D341Med (cell line): ENCODE measurements at places on chromosomes 3 and 15.

DNA sequence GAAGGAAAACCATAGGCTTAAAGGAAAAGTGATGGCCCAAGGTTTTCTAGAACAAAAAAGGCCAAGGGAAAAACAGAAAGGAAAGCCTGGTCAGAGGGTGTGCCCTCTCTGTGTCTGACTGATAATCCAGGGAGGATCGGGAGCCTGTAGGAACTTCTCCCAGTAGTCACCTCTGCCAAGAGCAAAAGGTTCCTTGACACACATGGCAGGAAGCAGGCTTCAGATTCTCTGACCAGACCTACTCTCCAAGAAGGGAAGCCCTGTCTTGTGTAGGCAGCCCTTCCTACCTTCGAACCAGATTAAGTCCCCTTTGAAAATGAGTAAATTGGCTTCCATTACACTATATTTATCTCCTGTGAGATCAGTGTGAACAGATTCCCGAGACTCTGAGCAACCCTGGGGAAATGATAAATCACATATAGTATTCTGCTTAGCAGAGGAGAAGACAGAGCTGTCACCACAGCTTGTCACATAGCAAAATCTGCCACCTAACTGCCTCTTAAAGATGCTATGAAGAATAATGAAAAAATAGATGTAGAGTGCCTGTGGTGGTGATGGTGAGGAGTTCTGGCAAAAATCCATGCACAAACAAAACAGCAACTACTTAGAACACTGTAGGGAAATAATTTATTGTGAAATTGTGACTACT, 38.8 kb downstream of the PARP14 start:
- DNase-seq: no peak

- DNase-seq: no peak
Observed at GRCh38 chr3:21017115-21017852, 733.7 kb downstream of the ZNF385D start.

- no peak for DNase-seq
Observed at GRCh38 chr3:138344754-138345153, 3.6 kb upstream of the MRAS start.

GRCh38 chr3:12005951-12006625, 1.9 kb downstream of the SYN2 start:
- no peak for DNase-seq

GRCh38 chr3:41933154-41933676, 28.7 kb downstream of the ULK4 start:
- no peak for DNase-seq

GRCh38 chr15:62564886-62565633, 400.0 kb upstream of the C2CD4B start:
- peak; percentile 68 for DNase-seq

DNA sequence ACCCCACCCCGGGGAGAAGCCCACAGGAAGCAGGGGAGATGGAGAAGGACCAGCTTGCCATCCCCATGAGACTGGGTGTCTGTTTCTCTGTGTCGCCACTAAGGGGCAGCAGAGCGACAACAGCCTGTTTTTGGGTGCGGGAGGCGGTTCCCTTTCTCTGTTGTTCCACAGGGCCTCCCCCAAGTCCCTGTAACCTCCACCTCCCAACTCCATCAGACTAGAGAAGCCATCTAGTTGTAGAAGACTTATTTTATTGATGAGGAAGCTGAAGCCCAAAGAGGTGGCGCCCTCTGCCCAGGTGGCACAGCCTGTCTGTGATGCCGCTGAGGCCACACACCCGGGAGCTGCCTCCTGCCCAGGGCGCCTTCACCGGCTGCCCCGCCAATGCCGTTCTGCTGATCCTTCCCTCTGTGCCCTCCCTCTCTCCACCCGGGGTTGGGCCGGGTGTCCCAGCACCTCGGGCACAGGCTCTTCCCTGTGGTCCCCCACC, 3.9 kb upstream of the CCDC9B start:
- DNase-seq: peak; percentile 82

DNA sequence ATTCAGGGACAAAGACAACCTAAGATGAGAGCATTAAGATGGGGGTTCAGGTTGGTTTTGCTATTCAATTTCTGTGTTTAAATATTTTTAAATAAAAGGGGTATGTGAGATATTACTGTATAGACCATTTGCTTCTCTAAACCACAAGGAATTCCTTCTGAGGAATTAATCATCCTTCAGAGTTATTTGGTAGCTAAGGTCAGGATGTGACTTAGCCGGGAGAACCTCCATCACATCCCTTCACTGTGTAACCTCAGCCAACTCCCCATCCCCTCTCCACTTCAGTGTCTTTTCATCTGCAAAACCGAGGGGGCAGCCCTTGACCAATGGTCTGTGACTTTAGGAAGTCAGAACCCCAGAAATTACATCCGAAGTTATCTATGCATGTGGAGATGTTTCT, 48.7 kb upstream of the SKOR1 start:
- no peak for DNase-seq

GRCh38 chr15:90879730-90880366, 4.5 kb upstream of the FES start:
- no peak for DNase-seq

DNA sequence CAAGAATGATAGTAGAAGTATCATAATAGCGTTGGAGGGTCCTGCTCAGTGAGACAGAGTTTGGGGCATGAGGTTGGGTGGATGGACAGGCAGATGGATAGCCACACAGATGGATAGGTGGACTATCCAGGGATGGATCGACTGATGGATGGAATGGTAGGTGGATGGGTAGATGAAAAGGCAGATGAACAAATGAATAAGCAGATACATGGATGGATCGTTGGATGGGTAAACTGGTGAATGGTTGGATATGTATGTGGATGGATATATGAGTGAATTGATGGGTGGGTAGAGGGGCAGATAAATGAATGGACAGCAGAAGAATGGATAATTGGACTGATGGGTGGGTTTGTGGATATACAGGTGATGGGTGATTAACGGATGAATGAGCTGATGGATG, 9.5 kb downstream of the CPNE9 start:
- no peak for DNase-seq

DNA sequence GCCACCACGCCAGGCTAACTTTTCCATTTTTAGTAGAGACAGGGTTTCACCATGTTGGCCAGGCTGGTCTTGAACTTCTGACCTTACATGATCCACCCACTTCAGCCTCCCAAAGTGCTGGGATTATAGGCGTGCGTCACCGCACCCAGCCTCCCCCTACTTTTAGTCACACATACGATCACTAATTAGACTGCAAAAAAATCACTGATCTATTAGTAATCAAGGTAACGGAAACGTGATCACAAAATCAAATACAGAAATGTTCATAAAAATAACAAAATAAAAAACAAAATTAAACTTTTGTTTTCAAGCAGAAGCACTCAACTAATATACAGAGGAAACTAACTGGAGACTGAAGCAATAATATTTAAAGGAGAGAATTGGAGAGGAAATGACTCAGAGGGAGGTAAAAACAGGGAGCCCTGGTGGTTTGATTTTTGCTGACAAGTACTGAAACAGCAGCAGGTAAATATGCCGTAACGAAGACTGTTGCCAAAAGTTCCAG, 4.6 kb downstream of the WDR53 start:
- DNase-seq: no peak

DNA sequence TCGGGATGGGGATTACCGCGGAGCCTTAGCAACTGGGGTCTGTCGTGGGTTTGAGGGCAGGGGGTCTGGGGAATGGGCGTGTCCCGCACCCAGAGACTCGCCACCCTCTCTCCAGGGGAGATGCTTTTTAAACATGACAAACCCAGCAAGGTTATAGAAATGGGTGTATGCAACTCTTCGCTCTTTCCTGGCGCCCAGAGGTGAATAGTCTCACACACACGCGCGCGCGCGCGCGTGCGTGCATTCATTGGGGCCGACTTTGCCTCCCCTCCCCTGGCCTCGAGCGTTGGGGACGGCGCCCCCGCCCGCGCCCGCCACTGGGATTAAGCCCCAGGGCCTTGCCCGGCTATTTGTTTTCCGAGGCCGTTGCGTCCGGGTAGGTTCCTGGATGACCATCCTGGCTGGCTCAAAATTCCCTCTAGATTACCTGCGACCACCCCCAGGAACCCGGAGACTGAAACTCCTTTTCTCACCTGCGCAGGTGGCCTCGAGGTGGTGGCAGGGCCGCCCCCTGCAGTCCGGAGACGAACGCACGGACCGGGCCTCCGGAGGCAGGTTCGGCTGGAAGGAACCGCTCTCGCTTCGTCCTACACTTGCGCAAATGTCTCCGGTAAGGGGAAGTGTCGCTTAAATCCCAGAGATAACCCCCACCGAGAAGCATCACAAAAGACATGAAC, 777 bp downstream of the GPR160 start:
- DNase-seq: peak; percentile 58

DNA sequence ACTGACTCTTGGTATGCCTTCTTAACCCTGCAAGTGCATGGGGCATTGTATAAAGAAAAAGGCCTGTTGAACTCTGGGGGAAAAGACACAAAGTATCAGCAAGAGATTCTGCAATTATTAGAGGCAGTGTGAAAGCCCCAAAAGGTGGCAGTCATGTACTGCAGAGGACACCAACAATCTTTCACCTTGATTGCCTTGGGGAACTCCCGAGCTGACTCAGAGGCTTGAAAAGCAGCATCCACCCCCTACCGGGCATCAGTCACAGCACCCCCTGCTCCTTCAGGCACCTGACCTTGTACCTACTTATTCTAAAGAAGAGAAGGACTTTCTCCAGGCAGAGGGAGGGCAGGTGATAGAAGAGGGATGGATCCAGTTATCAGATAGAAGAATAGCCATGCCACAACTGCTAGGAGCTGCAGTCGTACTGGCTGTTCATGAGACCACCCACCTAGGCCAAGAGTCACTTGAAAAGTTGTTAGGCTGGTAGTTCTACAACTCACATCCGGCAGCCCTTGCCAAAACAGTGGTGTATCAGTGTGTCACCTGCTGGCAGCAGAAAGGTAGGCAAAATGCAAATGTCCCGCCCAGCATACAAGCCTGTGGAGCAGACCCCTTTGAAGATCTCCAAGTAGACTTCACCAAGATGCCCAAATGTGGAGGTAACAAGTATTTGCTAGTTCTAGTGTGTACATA, 241.6 kb upstream of the CNTN6 start:
- DNase-seq: no peak

- peak; percentile 15 for DNase-seq
Observed at GRCh38 chr3:64122476-64122875, 99.2 kb upstream of the PSMD6 start.

DNA sequence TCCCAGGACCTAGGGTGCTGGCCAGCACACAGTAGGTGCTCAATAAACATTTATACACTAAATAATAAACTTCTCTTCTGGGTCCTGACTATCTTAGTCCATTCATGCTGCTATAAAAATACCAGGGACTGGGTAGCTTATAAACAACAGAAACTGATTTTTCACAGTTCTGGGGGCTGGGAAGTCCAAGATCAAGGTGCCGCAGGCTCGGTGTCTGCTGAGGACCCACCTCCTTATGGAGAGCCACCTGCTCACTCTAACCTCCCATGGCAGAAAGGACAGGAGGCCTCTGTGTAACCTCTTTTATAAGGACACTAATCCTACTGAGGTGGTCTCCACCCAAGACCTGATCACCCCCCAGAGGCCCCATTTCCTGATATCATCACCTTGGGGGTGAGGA, 114.4 kb upstream of the IQSEC1 start:
- DNase-seq: no peak

DNA sequence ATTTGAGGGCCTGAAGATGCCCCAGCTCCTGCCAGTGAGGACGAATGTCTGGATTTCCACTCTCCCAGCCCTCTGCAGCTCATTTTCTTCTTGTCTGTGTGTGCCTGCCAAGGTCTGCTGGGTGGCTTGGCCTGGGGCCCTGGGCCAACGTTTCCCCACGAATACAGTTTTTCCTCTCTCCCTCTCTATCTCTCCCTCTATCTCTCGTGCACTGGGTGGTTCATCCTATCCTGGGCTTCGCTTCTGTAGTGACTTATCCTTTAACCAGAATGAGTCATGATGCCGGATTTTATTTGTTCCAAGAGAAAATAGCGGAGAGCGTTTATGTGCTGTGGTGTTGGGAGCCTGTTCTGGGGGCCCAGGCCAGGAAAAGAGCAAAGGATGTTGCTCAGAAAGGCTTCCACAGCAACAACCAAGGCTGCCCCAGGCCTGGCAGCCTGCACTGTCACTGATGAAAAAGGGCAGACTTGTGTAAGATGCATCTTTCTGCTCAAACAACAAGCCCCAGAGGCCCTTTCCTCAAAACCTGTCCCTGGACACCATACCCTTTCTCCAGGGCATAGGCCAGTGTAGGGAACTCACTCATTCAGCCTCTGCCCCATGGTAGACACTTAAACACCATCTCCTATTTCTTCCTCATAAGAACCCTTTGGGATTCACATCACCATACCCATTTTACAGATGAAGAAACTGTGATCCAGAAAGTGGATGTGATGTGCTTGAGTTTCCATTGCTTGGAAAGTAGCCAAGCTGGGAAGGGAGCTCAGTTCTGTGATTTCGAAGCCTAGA, 47.3 kb downstream of the ITGA11 start:
- DNase-seq: no peak

DNA sequence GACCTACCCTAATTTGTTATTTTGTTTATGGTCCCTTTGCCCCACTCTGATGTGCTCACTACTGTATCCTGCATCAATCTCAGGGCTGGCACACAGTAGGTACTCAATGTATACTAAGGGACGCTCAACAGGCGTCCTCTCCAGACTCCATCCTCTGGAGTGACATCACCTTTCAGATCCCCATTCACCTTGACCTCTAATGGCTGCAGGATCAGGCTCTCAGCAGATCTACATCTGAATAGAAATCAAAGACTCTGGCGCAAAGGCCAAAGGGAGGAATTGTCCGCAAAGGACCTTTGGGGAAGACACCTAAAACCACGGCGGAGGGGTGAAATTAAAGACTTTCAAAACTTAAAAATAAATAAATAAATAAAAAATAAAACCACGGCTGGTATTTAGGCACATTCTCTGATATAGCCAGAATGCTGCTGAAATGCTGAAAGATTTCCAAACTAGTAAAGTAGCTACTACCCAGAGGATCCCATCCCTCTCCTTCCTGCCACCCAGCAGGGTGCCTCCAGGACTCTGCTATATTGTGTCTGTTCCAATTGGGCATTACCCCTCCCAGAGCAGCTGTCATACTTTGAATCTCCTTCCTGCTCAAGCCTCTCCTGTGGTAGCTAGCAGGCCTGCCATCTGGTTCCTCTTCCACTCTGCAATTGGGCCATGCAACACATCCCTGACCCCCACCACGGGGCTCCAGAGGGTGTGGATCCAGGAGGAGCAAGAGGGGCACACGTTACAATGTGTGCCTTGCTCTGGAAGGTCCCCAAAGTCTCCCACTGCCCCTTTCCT, 6.1 kb downstream of the SHF start:
- DNase-seq: peak; percentile 71

DNA sequence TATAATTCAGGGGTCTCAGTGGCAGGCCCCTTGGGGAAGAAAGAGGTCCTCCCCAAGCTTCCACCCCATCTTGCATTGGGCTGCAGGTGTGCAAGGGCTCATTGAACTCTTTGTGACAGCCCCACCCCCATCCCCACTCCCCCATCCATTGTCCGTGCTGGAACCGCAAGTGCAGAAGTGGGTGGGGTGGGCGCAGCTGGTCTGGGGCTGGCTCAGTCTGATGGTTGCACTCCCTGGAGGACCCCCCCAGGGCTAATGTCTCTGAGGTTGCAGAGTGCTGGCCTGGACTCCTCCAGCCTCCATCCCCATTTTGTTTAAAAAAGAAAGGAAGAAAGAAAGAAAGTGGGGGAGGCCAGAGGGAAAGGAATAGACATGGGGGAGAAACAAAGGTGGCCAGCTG, 42.3 kb upstream of the ARL8B start:
- DNase-seq: no peak
